ENCODE measurements at places on chromosomes 1 and 21. TPM values are rescaled to one million over a fixed set of nuclear protein-coding genes. Genes with fewer than 3 reads are reported as not detected.

DNA sequence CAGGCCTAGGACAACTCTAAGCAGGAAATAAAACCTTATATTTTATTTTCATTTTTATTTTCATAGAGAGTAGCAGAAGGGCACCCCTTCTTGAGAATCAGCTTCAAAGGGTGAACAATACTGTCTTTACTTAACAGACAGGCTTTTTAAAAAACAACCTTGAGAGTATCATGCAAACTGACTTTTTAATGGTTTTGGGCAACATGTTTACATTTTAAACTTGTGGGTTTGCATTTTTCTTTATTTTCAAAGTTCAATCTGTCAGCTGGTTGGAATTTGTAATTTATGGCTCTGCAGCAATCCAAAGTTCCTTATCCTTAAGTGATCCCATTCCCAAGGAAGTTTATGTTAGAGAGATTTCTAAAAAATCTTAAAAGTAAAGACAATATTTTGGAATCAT, 392.3 kb upstream of the ADAMTS5 start:
- H3K27ac ChIP-seq: no peak overlapping the region
- peaks cover 4% of the 10 kb centered on the region for H3K4me1 ChIP-seq
- no peaks in the 10 kb centered on the region for H3K27me3 ChIP-seq
- no peak for DNase-seq

DNA sequence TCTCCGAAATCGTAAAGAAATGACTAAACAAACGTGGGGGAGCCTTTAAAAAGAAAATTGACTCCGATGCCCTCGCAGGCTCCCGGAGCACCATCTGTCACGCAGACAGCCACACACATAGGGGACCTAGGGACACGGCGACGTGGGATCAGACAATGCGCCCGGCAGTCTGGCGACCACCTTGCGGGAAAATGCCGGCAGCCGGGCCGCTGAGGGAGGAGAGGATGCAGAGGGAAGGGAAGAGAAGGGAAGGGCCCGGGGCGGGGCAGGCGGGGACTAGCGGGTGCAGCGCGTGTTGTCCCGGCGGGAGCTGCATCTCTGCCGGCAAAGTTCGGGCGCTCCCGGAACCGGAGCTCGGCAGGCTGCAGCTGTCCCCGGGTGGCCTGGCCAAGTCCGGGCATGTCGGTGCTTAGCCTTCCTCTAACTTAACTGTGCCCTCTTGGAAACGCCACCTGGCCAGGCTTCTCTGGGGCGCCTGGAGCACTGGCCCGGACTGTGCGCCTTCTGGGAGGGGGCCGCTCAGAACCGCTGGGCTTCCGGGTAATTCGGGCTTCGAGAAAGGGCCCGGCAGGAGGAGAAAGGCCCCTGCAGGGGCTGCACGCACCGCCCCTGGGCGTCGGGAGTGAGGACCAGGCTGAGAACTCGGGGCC, 1.8 kb downstream of the NHLH2 start:
- H3K4me1 ChIP-seq: peaks cover 3% of the 10 kb centered on the region
- H3K36me3 ChIP-seq: no peaks in the 10 kb centered on the region
- H3K4me3 ChIP-seq: peak overlapping the region; percentile 56
- DNase-seq: no peak
- H3K27me3 ChIP-seq: peaks cover 23% of the 10 kb centered on the region

- no peak for DNase-seq
- H3K36me3 ChIP-seq: no peaks in the 10 kb centered on the region
- no peak overlapping the region for H3K4me3 ChIP-seq
- H3K4me1 ChIP-seq: no peaks in the 10 kb centered on the region
- no peak overlapping the region for H3K27ac ChIP-seq
Measured at GRCh38 chr1:152191260-152191659, 32.2 kb upstream of the RPTN start.

DNA sequence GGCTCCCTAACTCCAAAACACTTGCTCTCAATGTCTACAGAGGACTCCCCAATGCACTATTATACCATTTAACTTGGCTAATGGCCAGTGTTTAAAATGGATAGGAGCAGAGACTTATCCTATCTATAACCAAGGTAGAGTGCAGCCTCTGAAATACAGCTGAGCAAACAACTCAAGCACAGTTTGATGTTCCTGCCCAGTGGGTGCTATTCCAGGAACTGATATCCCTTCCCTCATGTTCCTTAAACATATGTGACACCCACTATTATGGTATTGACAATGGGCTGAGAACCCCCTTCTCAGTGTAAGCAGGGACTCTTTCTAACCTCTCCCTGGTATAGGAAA, 51.7 kb downstream of the SH3GLB1 start:
- H3K27me3 ChIP-seq: no peaks in the 10 kb centered on the region
- no peaks in the 10 kb centered on the region for H3K4me1 ChIP-seq
- no peak overlapping the region for H3K4me3 ChIP-seq
- no peak for DNase-seq
- no peaks in the 10 kb centered on the region for H3K36me3 ChIP-seq
- H3K27ac ChIP-seq: no peak overlapping the region

Gene NUP210L
- not detected for total RNA-seq

Gene ARHGAP30
- total RNA-seq: 14.7 TPM

Gene PLEKHG5
- total RNA-seq: 11.4 TPM

Gene NKAIN1
- not detected for total RNA-seq

Gene PKP1
- total RNA-seq: not detected

Measured in ascending aorta (tissue), 2 donors.